ENCODE measurements at places on chromosomes 1 and 21. TPM values are rescaled to one million over a fixed set of nuclear protein-coding genes. Genes with fewer than 3 reads are reported as not detected.
A peak's percentile ranks its signal among the peaks of the same experiment; 100 is the strongest.

GRCh38 chr1:163090321-163090945, 21.3 kb downstream of the RGS4 start:
- DNase-seq: no peak

DNA sequence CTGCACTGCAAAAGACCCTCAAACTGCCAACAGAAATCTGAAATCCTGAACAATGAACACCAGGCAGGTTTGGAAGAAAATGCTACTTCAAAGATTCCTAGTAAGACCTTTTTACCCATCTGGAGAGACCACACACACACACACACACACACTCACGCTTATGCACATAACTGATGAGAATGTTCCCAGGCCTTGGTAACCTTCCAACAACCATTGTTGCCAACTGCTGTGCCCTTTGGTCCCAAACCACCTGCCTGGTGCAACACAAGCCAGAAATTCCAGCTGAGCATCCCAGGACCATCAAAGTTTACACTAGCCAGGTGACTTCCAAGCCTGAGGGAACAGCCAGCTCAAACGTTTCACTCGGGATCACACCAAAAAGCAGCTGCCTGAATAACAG, 56.9 kb downstream of the SEC16B start:
- DNase-seq: no peak

- no peak for DNase-seq
These were observed 611.4 kb upstream of the USP24 start for GRCh38 chr1:55826381-55827080.

DNA sequence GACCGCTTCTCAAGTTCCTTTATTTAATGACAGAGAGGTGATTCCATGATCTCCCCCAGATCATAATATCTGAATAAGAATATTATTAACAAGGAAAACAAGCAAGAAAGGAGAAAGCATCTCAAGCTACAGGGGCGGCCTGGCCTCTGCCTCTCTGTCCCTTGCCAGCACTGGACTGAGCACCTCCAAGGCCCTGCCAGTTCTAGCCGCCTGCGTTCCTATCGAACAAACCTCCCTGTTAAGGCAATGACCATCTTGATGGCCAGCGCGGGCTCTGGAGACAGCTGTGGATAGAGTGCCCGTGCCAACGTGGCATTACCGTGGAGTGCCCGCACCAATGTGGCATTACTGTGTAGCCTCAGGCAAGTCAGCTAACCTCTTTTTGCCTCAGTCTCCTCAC, 84.8 kb downstream of the NPHP4 start:
- DNase-seq: no peak

DNA sequence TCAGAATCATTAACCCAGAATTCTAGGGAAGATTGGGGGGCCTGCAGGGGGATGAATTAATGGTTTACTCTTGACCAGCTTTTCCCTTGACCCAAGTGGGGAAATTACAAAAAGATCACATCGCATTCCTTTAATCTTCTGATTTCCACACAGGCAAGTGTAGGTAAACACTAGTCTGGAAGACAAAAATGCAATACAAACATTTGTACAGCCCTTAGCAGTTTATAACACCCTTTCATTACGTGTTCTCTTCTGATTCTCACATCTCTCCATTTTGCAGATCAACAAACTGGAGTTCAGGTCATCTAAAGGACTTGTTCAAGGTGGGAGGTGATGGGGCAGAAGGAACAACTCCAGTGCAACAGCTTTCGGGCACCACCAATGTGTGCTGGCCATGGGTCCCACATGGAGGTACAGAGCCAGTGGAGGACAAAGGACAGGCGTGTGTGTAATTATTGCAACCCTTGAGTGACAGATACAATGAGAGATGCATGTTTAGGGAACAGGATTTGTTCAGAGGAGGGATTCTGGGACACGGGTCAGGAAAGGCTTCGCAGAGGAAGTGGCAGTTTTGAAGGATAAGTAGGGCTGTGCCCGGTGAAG, 20.4 kb downstream of the ATF3 start:
- DNase-seq: no peak

GRCh38 chr1:64744492-64745180, at the start of gene RAVER2:
Gene RAVER2 (plus strand): TSS chr1:64745075. CDS start chr1:64745173, 98 bp downstream.
- peak; percentile 76 for DNase-seq

DNA sequence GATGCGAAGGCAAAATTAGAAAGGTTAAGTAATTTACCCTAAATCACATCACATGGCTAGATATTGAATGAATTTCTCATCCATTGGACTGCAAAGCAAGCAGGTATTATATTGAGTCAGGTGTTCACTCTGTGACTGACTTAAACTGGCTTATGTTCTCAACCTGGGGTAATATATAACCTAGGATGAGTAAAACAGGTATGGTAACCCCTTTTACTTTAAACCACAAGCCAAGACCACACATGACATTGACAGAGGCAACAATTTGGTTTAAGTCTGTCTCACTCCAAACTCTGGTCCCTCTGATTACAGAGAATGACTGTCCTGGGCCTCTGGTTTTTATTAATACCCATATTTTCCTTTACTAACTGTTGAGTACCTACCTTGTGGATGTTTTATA, 33.3 kb downstream of the MAEL start:
- DNase-seq: no peak

Gene ACTL8
- total RNA-seq: not detected

Gene DENND2D
- 43.4 TPM for total RNA-seq

Gene RNASEL
- 8.7 TPM for total RNA-seq

Gene BSND
- not detected for total RNA-seq

Gene CLCA2
- total RNA-seq: 0.57 TPM

Gene F13B
- total RNA-seq: not detected

Gene DNAJC28
- 6.6 TPM for total RNA-seq

Gene CCDC24
- 11.0 TPM for total RNA-seq

Gene KANK4
- total RNA-seq: 0.91 TPM
